HEK293T (cell line): ENCODE measurements at places on chromosomes 6 and 20.

- no peak for DNase-seq
Observed at GRCh38 chr6:121032268-121033006, 301.8 kb downstream of the TBC1D32 start.

GRCh38 chr6:119201480-119201879 lies 123.0 kb upstream of the FAM184A start:
- no peak for DNase-seq

DNA sequence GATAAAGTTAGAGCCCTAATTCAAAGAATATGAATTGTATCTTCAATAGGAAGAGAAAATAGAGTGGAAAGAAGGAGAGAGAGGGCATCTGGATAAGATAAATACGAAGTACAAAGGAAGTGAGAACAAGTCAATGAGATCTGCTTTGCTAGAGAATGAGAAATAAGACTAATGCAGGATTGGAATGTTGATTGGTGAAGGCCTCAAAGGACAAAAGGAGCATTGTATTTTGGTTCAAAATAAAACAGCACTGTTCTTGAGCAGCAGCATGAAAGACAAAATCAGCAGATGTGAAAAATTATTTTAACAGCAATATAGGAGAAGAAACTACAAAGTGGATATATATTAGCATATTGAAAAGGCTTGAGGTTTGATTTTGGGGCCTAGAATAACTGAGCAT lies 5.1 kb upstream of the TMEM244 start:
- DNase-seq = no peak

GRCh38 chr6:159642995-159643394 lies 50.0 kb downstream of the SOD2 start:
- no peak for DNase-seq

DNA sequence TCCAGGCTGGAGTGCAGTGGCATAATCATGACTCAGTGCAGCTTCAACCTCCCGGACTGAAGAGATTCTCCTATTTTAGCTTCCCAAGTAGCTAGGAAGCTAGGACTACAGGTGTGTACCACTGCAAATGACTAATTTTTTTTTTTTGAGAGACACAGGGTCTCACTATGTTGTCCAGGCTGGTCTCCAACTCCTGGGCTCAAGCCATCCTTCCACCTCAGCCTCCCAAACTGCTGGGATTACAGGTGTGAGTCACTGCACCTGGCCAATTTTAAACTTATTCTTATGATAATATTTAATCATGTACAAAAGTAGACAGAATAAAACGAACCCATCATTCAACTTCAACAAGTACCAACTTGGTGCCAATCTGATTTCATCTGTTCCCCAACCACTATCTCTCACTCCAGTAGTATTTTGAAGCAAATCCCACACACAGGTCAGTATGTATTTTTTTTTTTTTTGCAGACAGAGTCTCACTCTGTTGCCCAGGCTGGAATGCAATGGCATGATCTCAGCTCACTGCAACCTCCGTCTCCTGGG lies 32.5 kb downstream of the BCL2L1 start:
- no peak for DNase-seq
